ENCODE measurements at places on chromosomes 4 and X.
A peak's percentile ranks its signal among the peaks of the same experiment; 100 is the strongest.

GRCh38 chrX:136656361-136656964, 8.5 kb downstream of the CD40LG start:
- no peaks in the 10 kb centered on the region for H3K4me1 ChIP-seq
- H3K27me3 ChIP-seq: peaks cover 3% of the 10 kb centered on the region
- DNase-seq: no peak
- H3K4me3 ChIP-seq: no peak overlapping the region
- no peak overlapping the region for H3K27ac ChIP-seq

GRCh38 chrX:46326161-46326560, 219.1 kb downstream of the ZNF674 start:
- no peak for DNase-seq
- H3K36me3 ChIP-seq: no peaks in the 10 kb centered on the region
- peaks cover 27% of the 10 kb centered on the region for H3K4me1 ChIP-seq
- peaks cover 2% of the 10 kb centered on the region for H3K27me3 ChIP-seq
- no peak overlapping the region for H3K27ac ChIP-seq

DNA sequence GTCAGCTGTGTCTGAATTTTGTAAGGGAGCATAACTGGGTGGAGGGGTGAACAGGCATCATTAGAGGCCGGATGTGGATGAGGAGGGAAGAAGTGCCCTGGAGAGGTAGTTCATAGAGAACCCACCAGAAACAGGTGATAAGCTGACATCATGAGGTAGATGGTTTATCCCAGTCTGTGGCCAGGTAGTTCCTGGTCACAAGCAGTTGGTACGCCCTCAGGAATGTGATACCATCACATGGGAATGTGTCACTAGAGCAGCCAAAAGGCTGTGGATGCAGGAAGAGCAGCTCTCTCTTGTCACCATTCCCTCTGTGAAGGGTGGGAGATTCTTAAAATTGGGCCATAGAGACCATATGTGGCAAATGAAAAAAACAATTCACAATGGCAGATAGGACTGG, 21.9 kb downstream of the MSN start:
- peak overlapping the region; percentile 46 for H3K4me3 ChIP-seq
- H3K4me1 ChIP-seq: peaks cover 76% of the 10 kb centered on the region
- peaks cover 4% of the 10 kb centered on the region for H3K36me3 ChIP-seq
- H3K27ac ChIP-seq: peak overlapping the region; percentile 90

DNA sequence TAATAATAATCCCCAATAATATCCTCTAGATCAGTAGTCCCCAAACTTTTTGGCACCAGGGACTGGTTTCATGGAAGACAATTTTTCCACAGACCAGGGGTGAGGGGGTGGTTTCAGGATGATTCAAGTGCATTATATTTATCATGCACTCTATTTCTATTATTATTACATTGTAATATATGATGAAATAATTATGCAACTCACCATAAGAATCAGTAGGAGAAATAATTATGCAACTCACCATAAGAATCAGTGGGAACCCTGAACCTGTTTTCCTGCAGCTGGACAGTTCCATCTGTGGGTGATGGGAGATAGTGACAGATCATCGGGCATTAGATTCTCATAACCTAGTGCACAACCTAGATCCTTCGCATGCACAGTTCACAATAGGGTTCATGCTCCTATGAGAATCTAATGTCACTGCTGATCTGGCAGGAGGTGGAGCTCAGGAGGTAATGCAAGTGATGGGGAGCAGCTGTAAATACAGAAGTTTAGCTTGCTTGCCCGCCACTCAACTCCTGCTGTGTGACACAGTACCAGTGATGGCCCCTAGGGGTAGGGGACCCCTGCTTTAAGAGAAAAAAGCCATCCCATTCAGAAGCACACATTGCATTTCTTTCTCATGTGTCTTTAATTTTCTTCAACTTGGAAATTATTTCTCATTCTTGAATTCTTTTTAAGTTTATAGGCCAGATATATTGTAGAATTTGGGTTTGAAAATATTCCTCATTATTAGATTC, 16.0 kb upstream of the SH3RF1 start:
- H3K4me3 ChIP-seq: no peak overlapping the region
- no peaks in the 10 kb centered on the region for H3K36me3 ChIP-seq
- H3K27me3 ChIP-seq: no peaks in the 10 kb centered on the region
- peaks cover 31% of the 10 kb centered on the region for H3K4me1 ChIP-seq
- H3K27ac ChIP-seq: no peak overlapping the region
- DNase-seq: no peak

DNA sequence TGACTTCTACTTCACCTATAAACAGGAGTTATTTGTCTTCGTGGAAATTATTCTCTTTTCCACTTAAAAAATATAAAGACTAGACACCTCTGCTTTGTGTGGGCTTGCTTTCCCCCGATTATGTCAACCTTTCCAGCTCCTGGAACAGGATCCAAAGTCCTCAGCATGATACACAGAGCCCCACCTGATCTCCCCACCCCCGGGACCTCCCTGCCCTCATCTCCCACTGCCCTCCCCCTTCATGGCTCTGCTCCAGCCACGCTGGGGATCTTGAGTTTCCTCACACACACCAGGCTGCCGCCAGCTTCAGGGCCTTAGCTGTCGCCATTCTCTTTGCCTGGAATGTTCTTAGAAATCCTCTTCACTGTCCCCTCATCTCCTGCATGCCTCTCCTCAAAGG, 55.3 kb downstream of the MBNL3 start:
- H3K36me3 ChIP-seq: no peaks in the 10 kb centered on the region
- no peaks in the 10 kb centered on the region for H3K4me1 ChIP-seq
- H3K4me3 ChIP-seq: no peak overlapping the region
- DNase-seq: no peak

DNA sequence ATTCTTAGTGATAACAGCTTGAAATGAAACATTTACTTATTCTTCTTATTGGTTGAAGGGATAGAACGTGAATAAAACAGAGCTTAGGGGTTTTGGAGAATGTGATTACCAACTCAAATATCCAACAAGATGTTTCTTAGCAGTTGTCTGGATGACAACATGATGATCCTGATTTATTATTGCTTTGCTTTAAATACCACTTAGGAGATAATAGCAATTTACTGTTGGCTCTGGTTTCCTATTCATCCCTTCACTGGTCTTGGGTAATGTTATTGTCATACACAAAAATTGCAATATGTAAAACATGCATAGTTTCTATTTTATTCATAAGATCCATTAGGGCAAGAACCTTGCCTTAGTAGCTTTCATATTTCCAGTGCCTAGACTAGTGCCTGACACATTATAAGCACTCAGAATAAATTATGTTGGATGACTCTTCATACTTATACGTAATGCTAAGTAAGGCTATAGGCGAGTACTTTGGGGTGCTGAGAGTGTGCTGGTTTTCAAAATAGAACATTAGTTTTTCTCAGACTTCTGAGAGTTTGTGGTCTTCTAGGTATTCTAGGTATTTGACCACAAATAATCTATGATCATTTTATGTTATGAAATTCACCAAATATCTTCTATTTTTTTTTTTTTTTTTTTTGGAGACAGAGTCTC, 58.6 kb upstream of the PGRMC2 start:
- H3K4me1 ChIP-seq: peaks cover 61% of the 10 kb centered on the region
- H3K27me3 ChIP-seq: no peaks in the 10 kb centered on the region
- H3K27ac ChIP-seq: no peak overlapping the region
- no peak overlapping the region for H3K4me3 ChIP-seq

DNA sequence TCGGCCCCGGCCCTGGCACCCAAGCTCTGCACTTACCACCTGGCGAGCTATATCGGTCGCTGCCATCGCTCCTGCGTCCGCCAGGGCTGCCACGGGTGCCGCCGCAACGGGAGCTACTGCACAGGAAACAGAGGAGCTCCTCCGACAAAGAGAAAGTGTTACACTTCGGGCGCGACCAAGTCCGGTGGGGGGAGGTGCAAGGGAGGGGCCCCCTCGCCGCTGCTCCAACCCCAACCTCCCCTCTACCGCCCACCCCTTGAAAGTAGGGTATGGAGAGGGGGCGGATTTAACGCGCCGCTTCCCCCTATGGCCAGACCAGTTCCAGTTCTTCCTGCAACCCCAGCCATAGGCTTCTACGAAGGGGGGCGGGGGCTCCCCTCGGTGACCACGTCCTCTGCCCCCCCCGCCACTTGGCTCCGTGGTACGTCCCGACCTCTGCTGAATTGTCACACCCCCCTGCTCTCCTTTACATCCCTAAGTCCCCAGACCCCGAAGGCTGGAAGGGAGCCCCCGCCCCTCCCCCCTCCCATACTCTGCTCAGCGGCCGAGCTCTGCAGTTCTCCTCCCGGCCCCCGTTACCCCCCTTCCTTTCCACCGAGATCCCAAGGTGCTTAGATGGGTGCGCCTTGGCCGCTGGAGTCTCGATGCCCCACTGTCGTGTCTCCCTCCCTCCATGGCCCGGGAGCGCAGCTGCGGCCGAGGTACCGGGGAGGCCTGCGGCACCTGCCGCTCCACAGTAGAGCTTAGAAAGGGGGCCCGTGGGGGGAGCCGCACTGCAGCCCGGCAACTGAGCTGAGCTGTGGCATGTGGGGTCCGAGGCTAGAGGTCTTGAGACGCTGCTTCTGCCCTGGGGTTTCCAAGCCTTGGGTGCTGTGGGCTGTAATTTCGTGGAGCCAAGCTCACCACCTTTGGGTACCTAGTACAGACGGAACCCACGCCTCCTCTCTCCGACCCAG, at the start of gene SEPTIN6:
TSS of gene SEPTIN6 (minus strand) at position 129 of the 956 bp plus-strand sequence. CDS start at position 66, 63 bp downstream.
- no peaks in the 10 kb centered on the region for H3K27me3 ChIP-seq
- H3K4me1 ChIP-seq: peaks cover 15% of the 10 kb centered on the region
- peak within 1 kb of the TSS; percentile 62 for H3K27ac ChIP-seq
- DNase-seq: peak; percentile 52
- peak within 1 kb of the TSS; percentile 92 for H3K4me3 ChIP-seq
